GM23338 (cell line): ENCODE measurements at places on chromosomes 7 and 10.
A peak's percentile ranks its signal among the peaks of the same experiment; 100 is the strongest.

DNA sequence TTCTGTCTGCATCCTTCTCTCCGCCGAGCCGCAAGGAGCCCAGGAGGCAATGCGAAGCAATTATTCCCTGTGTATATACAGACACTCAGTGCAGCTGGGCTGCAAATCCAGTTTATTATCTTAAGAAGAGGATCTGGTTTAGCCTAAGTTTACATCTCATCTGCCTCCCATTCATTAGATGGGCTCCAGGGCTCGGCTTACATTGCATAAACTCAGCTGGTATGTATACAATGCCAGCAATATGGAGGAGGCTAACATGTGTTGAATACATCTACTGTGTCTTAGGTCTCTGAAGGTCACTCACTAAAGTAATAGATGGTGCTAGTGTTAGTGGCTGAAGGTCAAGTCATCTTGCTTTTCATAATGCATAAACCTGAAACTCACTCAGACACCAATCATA lies 996.8 kb downstream of the KCNMA1 start:
- DNase-seq = no peak

GRCh38 chr7:111018960-111019736 lies 71.8 kb upstream of the LRRN3 start:
- no peak for DNase-seq

GRCh38 chr7:16463520-16463919 lies 2.0 kb downstream of the SOSTDC1 start:
- no peak for DNase-seq

GRCh38 chr7:141122736-141123135 lies 48.9 kb downstream of the TMEM178B start:
- DNase-seq = no peak

DNA sequence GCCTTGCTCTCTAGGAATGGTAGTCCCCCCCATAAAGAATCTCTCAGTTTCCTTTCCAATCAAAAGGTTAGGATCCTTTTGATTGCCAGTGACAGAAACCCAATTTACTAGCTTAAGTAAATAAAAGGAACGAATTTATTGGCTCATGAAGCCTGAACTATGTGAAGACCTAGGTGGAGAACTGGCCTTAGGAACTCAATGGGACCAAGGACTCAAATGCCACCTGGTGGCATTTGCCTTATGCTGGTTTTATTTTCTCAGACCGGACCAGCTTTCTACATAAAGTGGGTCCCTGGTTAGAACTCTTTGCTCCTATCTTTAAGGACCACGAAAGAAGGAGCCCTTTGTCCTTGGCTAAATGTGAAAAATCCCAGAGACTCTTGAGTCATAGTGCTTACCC lies 25.4 kb downstream of the CFTR start:
- peak; percentile 36 for DNase-seq

GRCh38 chr7:48084727-48085432 lies 4.2 kb upstream of the UPP1 start:
- DNase-seq = no peak

DNA sequence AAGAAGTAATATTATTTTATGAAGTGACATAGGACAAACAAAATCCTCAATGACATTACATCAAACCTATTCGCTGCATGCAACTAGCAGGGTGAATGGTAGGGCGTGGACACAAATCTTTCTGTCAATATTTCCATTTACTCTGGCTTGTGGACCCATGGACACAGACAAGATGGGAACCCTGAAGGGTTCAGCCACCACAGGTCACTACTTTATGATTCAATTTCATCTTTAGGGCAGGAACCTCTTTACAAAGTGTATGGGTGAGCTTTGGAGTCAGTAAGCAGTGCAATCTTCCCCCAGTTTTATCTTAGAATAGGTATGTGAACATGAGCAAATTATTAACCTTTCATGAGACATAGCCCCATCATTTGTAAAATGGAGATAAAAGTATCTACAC lies 982.4 kb upstream of the LRRTM3 start:
- no peak for DNase-seq
